Activated CD8-positive, alpha-beta memory T cell treated with anti-CD3 and anti-CD28 coated beads for 1 hour (primary cell): ENCODE measurements at places on chromosomes 5 and 9.

DNA sequence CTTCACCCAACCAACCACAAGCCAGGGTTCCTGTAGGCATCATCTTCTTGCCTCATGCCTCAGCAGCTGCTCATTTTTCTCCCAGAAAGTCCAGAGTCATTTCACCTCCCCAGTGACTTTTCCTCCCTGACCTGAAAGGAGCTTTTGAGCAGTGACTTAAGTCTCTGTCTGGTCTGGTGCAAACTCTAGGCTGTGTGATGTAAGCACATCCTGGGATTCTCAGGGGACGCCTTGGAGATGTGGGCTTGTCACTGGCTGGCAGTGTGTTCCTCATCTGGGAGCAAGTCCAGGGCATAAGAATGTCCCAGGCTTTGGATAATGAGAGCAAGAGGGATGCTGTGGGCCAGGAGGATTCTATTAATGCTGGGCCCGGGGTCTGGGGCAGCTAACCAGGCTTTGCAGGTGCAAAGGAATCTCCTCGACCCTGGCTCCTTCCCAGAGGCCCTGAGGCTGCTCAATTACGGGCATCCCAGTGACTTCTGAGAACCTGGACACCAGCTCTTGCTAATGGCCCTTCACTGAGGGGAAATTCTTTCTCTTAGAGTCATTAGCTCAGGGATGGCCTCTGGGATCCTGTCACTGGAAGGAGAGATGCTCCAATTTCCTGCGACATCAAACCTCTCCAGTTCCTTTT is 211.0 kb upstream of the PANK3 start:
- no peak for DNase-seq

GRCh38 chr9:88585426-88585825 is 50.4 kb downstream of the NXNL2 start:
- DNase-seq = no peak

DNA sequence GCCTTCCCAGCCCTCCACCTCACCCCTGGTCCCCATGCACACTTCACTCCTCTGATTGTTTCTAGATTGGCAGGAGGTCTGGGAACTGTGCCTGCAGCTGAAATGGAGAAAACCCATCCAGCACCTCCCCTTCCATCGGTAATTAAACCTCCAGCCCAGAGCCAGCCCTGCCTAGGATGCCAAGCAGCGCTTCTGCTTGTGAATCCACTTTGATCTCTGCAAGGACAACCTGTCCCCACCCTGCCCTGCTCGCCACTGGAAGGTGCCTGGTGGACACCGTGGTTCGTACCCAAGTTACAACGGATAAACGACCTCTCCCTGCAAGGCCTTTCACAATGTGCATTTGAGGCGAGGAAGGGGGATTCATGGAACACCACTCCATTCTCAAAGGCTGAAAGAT is 50.6 kb downstream of the IRX2 start:
- no peak for DNase-seq

DNA sequence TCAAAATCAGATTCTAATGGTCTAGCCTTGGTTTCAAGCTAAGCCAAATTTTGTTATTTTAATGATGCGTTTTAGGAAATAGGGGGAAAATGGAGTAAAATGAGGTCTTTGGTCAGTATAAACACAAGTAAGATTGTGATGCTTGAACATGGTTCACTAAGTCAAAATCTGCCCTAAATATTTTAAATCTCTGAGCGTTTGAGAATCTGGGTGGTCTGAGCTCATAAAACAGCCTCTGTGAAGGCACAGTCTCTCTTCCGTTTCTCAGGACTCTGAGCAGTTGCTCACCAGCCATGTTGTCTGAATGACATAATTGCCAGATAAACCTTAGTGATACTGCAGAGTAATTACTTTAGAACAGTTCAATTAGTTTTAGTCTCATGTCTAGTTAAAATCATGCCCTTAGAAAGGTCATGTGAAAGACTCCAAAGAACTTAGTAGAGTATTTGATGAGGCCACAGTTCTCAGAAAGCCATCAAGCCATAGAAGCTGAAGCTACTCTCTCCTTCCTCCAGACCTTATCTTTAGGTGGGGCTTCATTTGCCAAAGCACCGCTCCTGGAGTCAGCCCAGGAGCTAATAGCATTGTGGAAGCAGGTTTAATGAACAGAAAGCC is 257.1 kb upstream of the MAP3K1 start:
- no peak for DNase-seq

GRCh38 chr5:146205499-146206202 is 2.2 kb downstream of the RBM27 start:
- no peak for DNase-seq

DNA sequence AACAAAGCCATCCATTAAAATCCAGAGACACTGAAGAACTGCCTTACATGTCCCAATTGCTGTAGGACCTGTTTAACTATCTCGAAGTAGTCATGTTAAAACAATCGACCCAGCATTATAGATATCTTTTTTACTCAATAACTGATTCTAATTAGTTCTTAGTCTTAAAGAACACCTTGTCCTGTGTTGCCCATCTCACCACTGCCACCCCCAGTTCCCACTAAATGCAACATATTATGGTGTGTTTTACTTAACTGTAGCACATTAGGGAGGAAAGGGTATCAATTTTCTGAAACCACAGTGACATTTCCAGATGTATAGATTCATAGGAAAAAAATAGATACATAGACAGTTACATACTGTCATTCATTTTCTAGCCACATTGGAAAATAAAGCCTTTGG is 221.2 kb downstream of the MEF2C start:
- DNase-seq = no peak
